RWPE1 (cell line): ENCODE measurements at places on chromosomes 12 and 14.

- no peak for DNase-seq
These were observed 35.6 kb upstream of the ANKS1B start for GRCh38 chr12:100020370-100020769.

GRCh38 chr12:57200497-57200896, 16.1 kb upstream of the NXPH4 start:
- DNase-seq = no peak

GRCh38 chr14:24280797-24281460, 9.5 kb upstream of the RABGGTA start:
- no peak for DNase-seq

DNA sequence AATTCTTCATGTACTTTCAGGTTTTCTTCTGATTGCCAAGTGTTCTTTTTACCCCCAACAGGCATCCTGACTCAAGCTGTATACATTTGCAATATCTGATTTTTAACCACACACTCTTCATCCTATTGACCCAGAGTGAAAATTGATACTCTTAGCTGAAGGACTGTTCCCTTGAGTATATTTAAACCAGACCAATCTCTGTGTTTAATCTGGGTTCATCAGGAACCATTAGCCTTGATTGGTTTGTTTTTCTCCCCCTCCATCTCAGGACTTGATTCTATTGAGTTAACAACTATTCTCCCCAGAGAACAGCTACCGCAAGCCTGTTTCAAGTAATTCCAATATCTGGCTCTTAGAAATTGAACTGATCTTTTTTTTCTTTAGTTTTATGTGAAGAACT, 222.3 kb upstream of the NOVA1 start:
- no peak for DNase-seq

DNA sequence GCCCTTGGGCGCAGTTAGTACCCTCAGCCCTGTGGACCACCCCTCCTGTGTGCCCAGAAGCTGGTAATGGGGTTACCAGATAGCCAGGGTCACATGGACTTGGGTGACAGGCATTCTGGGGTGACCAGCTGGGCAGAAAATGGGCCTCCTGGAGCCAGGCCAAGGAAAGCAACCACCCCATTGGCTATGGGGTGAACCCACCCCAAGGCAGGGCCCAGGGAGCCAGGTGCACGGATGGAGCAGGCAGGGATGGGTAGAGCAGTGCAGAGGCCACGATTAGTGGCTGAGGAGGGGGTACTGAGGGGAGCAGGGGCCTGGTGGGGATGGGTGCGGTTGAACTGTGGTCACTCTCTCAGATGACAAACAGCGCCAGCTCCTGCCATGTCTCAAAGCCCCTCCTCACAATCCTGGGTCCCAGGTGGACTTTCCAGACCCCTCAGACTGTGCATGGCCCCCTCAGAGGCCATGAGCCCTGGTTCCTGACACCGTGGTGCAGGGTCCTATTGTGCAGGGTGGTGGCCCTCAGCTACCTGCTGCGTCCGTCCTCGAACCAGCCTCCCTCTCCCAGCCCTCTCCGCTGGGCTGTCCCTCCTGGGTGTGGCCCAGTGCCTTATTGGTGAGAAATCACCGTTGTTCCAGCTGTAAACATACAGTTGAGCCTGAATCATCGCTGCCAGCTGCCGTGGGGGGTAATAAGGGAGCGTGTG, 23.4 kb upstream of the BEGAIN start:
- peak; percentile 55 for DNase-seq

GRCh38 chr12:52165096-52165855, 26.5 kb downstream of the KRT80 start:
- DNase-seq = no peak

- no peak for DNase-seq
These were observed 10.3 kb downstream of the FBRSL1 start for GRCh38 chr12:132500142-132500855.

DNA sequence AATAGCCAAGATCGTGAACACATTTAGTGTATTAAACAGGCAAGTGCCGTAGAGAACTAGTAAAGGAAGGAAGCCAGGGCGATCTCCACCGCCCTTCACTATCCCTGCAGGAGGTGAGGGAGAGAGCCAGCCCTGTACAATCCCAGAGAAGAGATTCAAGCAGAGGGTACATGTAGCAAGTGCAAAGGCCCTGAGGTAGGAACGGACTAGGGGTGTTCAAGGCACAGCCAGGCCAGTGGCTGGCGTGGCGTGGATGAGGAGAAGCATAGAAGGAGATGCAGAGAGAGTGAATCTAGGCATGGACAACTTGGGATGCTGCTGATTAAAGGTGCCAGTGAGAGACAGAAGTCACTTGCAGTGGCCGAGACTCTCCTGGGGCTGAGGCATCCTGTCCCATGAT, 39.1 kb upstream of the ESRRB start:
- no peak for DNase-seq

GRCh38 chr12:54829511-54829910, 24.8 kb upstream of the MUCL1 start:
- no peak for DNase-seq

GRCh38 chr12:108169708-108170107, 40.6 kb downstream of the WSCD2 start:
- DNase-seq = no peak

DNA sequence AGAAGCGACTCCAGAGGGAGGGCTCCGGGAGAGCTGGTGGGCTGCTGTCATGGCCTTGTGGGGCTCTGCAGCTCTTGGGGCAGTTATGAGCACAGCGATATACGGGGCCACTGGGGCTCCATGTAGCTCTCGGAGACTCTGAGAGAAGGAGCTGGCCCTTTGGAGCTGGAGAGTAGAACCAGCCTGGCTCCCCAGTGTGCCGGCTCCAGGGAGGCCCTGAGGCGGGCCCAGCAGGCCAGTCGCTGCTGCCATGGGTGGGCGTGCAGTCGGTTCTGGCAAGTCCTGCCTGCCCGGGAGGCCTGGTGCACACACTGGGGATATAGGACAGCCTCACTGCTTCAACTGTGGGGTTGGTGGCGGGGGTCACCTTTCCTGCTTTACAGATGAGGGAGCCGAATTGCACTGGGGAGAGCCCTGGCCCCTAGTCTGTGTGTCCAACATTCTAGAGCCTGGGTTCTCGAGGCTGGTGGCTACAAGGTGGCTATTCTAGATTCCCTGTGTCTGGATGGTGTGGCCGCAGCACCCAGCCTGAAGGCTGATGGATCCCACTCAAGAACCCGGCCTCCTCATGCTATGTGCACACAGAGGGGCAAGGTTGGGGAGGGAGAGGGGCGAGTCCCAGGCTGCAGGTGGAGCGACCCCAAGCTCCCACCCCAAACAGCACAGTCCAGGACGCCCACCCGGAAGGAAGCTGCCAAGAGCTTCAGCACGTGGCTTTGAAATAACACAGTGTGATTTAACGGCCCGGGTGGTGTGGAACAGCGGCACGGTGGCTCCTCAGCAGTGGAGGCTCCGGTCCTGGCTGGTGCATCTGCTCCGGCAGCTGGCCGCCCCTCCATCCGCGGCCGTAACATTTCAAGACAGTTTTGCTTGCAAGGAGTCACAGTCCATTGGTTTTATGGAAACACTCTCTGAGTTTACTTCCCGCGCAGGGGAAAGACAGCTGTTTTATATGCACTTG, 188.3 kb upstream of the C14orf180 start:
- no peak for DNase-seq

DNA sequence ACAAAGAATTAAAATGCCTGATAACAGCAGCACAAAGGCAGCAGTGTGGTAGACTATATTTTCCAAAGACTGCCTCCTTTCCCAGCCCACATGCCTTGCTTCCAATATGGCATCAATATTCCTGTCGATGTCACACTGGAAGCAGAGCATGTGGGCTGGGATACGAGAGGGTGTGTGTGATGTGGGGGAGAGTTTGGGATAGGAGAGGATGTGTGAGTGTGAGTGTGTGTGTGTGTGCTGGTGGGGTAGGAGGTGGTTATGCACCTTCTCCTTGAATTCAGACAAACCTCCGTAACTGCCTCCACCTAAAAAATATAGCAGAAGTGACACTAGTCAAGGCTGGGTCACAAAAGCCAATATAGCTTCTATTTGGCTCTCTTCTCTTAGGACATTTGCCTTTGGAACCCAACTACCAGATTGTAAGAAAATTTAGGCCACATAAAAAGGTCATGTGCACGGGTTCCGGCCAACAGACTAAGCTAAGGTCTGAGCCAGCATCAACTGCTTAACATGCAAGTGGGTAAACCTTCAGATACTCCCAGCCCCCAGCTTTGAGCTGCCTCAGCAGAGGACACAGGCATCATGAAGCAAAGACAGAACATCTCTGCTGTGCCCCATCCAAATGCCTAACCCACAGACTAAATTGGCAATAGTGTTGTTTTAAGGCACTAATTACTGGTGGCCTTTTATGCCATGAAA, 29.5 kb downstream of the SPPL3 start:
- DNase-seq = no peak

- DNase-seq = no peak
These were observed 822 bp upstream of the POU6F1 start for GRCh38 chr12:51218607-51219161.

- no peak for DNase-seq
These were observed 121.5 kb downstream of the PRKD1 start for GRCh38 chr14:29806124-29806517.

DNA sequence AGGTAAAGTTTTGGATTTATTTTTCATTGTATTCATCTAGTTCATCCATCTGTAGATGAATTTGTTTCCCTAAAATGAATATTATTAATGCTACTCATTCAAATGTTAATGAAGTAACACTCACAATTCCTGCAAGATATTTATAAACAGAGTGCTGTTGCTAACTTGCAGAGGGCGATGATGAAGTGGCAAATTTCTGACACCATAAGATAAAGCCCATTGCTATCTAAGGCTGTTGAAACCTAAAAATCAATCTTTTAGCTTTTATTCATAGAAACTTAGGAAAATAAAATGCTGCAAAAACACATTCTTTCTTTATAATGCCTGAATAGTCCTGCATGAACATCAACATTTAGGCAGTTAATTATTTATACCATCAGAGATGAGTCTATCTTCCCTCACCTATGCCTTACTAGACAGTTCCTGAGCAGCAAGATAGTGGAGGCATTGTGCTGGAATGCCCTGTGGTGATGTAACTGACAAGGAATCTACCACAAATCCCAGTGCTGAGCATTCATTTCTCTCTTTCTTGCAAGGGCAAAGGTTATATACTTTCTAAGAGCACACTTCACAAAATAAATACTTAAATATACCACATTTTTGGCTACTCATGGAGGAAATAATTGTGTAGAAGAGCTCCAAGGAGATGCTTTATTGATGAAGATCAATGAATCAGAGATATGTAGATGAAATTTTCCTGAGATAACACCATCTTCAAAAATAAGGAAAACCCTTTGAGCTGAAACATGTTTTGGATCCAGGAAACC, 57.6 kb downstream of the LMNTD1 start:
- peak; percentile 47 for DNase-seq

GRCh38 chr12:89299931-89300330, 52.4 kb downstream of the DUSP6 start:
- DNase-seq = no peak

GRCh38 chr14:105207460-105207901, 26.4 kb upstream of the NUDT14 start:
- no peak for DNase-seq

DNA sequence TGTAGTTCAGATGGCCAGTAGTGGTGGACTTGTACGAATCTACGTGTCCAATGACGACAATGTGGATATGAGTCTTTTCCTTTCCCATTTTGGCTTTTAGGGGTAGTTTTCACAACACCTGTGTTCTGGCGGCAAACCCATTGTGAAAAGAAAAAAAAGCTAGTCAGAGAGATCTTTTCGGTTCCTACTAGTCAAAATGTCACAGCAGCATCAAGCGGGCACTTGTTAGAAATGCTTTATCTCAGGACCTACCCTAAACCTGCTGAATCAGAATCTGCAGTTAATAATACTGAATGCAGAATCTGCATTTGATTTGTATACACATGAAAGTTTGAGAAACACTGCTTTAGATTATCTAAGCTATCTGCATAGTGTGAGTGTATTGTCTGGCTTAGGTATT, 18.3 kb downstream of the AEBP2 start:
- DNase-seq = no peak

DNA sequence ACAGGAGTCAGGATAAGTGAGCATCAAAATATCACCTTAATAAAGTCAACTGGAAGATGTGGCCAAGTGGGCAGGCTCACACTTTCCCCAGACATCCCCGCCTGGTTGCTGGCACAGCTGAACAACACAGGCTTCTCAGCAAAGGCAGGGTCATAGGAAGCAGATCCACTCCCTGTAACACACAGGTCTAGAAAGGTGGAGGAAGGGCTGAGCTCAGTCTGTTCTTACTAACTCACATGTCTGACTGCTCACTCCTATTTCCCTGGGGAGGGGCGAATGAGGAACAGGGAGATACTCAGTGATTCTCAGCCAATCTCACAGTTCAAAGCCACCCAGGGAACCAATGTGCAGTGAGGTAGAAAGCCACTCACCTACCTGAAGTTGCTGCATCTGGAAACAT, 45.0 kb upstream of the AMN1 start:
- DNase-seq = no peak

GRCh38 chr14:31206536-31207286, 882 bp downstream of the HECTD1 start:
- DNase-seq = peak; percentile 12

GRCh38 chr12:88646824-88647223, 66.6 kb upstream of the KITLG start:
- no peak for DNase-seq

GRCh38 chr14:59308673-59309072, 120.2 kb downstream of the DAAM1 start:
- DNase-seq = no peak

DNA sequence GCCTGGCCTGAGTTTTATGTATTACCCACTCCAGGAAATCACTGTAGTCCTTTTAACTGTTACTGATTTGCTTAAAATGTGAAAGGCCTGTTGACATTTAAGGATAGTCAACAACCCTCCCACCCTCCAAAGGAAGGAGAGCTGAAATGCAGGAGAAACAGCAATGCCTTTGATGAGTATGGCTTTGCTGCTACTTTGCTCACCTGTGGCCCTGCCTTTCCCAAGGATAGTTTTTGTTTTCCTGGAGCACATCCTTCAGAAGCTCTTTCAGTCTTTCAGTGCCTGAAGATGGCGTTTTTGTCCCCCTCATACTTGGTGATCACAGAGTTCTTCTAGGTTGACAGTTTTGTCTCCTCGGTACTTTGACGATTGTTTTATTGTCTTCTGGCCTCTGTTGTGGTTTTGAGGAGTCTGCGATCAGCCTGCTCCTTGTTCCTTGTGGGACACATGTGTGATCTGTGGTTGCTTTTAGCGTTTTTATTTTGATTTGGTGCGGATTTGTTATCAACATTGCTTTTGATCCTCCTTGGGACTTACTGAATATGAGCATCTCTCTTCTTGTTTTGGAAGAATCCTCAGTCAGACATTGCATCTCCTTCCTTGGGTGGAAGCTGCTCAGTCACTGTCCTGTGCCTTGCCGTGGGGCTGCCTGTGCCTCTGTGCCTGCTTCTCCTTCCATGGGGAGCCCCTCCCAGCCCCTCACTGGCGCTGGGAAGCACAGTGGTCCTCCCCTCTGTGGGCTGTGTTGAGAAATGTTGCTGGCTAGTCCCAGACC, 17.2 kb downstream of the PACS2 start:
- DNase-seq = no peak
